Right ventricle myocardium superior (tissue), 1 donor: ENCODE measurements at places on chromosomes 12 and 14. TPM values are rescaled to one million over a fixed set of nuclear protein-coding genes. Genes with fewer than 3 reads are reported as not detected.

CS gene
- total RNA-seq = 779 TPM

PCK2 gene
- 2.7 TPM for total RNA-seq

GRCh38 chr12:78406213-78406612 is 458.4 kb upstream of the SYT1 start:
- no peak for DNase-seq

DNA sequence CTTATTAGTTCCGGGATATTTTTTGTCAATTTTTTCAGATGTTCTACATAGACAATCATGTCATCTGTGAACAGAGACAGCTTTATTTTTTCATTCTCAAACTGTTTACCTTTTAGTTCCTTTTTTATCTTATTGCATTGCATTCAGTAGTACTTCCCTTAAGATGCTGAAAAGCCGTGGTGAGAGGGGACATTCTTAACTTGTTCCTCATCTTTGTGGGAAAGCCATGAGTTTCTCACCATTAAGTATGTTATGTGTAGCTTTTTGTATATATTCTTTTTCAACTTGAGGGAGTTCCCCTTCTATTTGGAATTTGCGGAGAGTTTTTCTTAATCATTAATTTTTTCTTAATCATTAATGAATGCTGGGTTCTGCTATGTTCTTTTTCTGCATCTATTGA is 1727.1 kb upstream of the SEL1L start:
- no peak for DNase-seq

GRCh38 chr12:4829793-4830162 is 79.9 kb upstream of the KCNA1 start:
- no peak for DNase-seq

DNA sequence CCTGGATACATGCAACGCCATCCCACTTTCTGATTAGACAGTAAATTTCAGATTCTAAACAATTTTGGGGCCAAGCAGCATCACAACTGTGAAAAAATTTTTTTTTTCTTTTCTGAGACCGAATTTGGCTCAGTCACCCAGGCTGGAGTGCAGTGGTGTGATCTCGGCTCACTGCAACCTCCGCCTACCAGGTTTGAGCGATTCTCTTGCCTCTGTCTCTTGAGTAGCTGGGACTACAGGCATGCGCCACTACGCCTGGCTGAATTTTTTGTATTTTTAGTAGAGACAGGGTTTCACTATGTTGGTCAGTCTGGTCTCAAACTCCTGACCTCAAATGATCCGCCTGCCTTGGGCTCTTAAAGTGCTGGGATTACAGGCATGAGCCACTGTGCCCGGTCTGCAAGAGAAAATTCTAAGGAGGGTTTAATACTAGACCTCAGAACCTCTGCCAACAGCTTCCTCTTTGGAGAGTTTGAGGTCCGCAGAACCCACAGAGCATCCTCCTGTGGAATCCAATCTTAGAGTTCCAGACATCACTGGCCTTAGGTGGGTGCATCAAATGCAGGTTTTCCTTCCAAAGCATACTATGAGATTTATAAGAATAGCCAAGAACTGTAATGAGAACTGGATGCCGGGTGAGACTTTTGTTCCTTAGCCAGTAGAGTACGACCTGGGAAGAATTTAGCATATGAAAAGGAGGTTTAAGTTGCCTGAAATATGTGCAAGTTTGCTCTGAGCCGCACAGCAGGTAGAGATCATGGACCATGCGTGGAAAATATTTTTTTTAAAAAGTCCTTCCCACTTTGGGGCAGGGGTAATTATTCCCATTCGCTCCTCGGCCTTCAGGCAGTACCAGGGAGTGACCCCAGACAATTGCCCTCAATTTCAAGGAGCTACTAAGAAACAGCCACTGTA is 7.8 kb upstream of the PHC1 start:
- DNase-seq = no peak

REM2 gene
- total RNA-seq = not detected

DNA sequence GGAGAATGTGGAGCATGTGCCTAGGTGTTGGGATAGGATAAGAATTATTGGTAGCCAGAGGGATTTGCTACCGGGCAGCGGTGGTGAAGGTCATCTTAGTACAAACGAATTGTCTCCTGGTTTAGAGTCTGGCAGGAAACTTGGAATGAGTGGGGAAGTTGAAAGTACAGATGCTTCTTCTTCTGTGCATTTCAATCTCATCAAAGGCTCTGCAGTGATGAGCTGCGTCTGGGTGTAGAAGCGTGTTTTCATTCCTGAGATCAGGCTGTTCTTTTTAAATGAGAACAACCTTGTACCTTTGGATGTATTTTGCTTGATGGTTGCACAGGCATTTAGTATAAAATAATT is 2.1 kb downstream of the WNK1 start:
- no peak for DNase-seq

- DNase-seq = peak; percentile 71
Measured at GRCh38 chr12:6323340-6323994, 13.0 kb downstream of the PLEKHG6 start.

SCAF11 gene
- 75.3 TPM for total RNA-seq

DUSP6 gene
- 26.7 TPM for total RNA-seq

MYF6 gene
- not detected for total RNA-seq

AICDA gene
- total RNA-seq = not detected

GPRC5D gene
- not detected for total RNA-seq

DNA sequence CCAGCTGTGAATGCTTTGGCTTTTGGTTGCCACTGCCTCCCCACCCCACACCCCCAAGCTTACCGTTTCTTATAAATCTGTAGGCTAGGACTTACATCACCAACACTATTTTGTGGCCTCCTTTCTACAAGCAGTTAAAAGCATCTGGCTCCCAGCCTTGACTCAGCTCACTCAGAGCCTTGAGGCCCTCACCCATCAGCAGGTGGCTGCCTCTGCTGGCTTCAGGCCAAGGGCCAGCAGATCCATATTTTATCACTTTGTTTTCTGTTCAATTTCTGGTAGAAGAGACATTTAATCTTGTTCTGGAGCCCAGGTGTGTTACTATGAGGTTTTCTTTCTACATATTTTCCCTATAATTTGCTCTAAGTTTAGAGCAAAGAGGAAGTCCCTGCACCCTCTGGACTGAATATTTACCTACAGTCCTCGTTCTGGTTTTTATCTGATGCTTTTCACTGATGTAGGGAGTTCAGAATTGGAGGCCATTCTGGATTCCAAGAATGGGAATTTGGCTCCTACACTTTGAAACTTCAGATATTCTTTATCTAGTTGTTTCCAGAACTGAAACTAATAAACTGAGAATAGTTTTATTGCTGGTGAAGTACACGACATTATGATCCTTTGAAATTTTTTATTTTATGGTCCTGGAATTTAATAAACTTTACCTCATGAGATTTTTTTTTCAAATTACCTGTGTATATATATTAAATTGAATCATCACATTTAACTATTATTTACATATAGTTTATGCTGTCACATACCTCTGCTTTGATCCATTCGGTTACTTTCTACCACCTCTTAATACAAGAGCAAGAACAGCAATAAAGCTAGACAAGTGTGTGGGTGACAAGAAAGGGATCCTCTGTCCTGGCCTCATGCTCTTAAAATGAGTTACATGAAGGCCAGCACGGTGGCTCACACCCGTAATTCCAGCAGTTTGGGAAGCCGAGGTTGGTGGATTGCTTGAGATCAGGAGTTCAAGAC is 22.2 kb downstream of the PLBD1 start:
- DNase-seq = no peak

CMA1 gene
- total RNA-seq = 1.9 TPM

DNA sequence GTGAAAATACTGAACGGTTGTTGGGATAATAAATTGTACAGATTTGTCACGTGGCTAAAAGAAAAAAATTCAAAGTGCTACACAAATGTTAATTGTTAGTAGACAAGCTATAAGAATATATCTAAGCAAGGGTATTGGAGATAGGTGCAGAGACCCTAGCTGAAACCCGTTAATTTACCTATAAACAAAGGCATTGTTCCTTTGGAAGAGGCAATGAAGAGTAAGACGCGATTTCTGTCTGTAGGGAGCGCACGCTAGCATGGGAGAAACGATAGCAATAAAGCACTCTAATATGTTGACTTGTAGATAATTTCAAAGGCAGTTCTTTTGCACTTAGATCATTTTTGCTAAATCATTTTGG is 565 bp downstream of the CCDC77 start:
- DNase-seq = no peak

MGST1 gene
- 35.2 TPM for total RNA-seq
